ENCODE measurements at places on chromosomes 13 and 19. TPM values are rescaled to one million over a fixed set of nuclear protein-coding genes. Genes with fewer than 3 reads are reported as not detected.

DNA sequence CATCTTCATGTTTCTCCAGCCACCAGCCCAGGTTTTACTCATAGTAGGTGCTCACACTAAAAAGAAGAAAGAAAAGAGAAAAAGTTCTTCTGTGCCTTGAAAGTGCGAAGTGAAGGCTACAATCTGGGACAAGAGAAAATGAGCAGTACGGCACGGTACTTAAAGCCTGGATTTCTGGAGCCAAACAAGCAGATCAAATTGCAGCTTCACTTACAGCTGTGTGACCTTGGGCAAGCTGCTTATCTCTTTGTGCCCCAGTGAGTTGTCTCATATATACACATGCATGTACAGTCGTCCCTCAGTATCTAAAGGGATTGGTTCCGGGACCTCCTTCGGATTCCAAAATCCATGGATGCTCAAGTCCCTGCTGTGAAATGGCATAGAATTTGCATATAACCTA lies 41.8 kb downstream of the GSX1 start:
- DNase-seq, result no peak
- no peaks in the 10 kb centered on the region for H3K36me3 ChIP-seq
- no peak overlapping the region for H3K4me3 ChIP-seq
- no peaks in the 10 kb centered on the region for H3K27me3 ChIP-seq
- H3K27ac ChIP-seq, result no peak overlapping the region

DNA sequence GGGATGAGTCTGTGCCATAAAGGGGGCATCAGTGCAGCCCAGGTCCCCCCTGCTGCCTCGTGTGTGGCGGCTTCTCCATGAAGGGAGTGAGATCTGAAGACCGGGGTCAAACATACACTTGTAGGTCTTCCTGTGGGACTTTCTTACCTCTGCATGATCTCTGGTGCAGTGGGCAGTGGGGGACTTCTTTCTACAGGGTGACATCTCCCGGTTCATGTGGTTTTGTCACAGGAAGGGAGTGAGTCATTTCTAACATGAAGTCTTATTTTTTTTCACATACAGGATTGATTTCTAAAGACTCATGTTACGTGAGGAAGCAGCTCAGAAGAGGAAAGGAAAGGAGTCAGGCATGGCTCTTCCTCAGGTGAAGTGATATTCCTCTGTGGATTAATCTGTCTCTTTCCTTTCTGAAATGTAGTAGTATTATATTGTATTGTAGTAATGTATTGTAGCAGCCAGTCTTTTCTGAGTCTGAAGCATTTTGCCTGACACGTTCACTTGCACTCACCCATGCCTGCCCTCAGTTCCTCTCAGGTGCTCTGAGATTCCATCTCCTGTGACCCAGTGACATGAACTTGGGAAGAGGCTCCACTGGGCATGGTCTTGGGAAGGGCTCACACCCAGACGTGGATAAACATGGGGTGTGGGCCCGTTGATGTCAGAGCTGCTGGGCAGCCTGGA lies 15.7 kb downstream of the ZNF808 start:
- no peak overlapping the region for H3K27ac ChIP-seq
- H3K27me3 ChIP-seq, result no peaks in the 10 kb centered on the region
- H3K4me3 ChIP-seq, result no peak overlapping the region
- DNase-seq, result no peak
- no peaks in the 10 kb centered on the region for H3K36me3 ChIP-seq
- no peaks in the 10 kb centered on the region for H3K4me1 ChIP-seq

The GPR12 gene
- not detected for total RNA-seq

DNA sequence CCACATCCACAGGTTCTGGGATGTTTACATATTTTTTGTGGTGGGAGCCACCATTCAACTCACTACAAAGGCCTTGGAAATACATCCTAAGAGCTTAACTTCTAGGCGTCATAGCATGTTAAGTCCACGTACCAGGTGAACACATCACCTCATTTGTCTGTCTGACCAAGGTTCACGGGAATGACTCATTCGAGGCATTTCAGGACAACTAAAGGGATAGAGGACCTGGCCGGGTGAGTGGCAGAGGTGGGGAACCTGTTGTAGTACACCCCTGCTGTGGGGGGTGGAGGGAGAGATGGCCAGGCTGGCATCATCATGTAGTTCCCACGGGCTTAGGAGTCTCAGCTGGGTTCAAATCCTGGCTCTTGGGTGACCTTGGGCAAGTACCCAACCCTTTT lies 51.5 kb downstream of the BICRA start:
- peak overlapping the region; percentile 94 for H3K27ac ChIP-seq
- no peak for DNase-seq
- peaks cover 2% of the 10 kb centered on the region for H3K4me1 ChIP-seq
- H3K4me3 ChIP-seq, result no peak overlapping the region
- H3K36me3 ChIP-seq, result no peaks in the 10 kb centered on the region

The CCNA1 gene
- not detected for total RNA-seq

GRCh38 chr13:40149611-40150274 lies 494.3 kb downstream of the COG6 start:
- peak overlapping the region; percentile 59 for H3K27ac ChIP-seq
- H3K4me1 ChIP-seq, result no peaks in the 10 kb centered on the region
- H3K4me3 ChIP-seq, result no peak overlapping the region
- no peak for DNase-seq
- no peaks in the 10 kb centered on the region for H3K36me3 ChIP-seq
- no peaks in the 10 kb centered on the region for H3K27me3 ChIP-seq

DNA sequence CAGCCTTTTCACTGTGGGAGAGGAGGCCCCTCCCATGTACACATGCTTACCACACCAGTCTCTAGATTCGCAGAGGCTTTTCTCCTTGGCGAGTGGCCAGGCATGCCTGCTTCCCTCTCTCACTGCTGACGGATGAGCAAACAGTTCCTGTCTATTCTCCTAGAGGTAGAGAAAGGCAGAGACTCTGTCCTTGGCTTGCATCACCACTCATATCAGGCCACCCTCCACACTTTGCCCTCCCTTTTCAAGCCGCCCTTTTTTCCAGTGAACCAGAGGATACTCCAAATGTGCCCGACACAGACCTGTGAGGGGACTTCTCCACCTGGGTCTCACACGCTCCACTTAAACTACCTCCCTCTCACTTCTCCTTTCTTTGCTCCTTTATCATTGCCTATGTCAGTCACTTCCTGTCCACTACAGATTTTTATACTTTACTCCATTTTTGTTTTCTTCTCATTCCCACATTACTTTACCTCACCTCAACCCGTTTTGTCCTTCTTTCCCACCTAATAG lies 284.6 kb downstream of the DNAJC15 start:
- no peaks in the 10 kb centered on the region for H3K27me3 ChIP-seq
- H3K4me3 ChIP-seq, result no peak overlapping the region
- H3K27ac ChIP-seq, result no peak overlapping the region
- no peaks in the 10 kb centered on the region for H3K36me3 ChIP-seq
- DNase-seq, result peak; percentile 78

GRCh38 chr13:95382411-95382810 lies 81.2 kb upstream of the ABCC4 start:
- no peak overlapping the region for H3K27ac ChIP-seq
- H3K4me3 ChIP-seq, result no peak overlapping the region
- DNase-seq, result no peak
- H3K4me1 ChIP-seq, result no peaks in the 10 kb centered on the region
- H3K27me3 ChIP-seq, result no peaks in the 10 kb centered on the region

DNA sequence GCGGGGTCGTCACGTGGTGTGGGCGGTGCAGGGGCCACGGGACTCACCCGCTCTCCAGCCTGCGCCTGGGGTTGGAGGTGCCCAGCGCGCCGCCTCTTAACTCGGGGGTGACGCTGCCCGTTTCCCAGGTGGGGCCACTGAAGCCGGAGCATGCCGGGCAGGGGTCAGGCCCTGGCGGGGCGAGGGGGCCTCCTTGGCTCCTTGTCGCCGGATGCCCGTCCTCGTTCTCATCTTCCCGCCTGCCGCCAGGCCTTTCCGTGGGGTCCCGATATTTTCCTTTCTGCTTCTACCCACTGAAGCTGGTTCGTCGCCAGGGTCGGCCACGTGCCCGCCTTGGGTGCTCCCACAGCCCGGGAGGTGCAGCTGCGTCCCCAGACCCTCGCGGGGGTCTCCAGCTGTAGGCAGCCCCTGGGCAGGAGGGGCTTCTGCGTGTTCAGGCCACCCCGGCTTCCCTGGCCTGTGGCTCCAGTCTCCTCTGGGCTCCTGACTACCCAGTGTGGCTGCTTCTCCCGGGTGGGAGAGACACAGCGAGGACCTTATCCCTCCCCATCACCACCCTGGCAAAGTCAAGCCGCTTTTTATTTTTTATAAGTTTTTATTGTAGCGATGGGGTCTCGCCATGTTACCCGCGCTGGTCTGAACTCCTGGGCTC lies 772 bp downstream of the FAM174C start:
- no peaks in the 10 kb centered on the region for H3K27me3 ChIP-seq
- DNase-seq, result no peak
- H3K4me3 ChIP-seq, result peak overlapping the region; percentile 64
- H3K36me3 ChIP-seq, result no peaks in the 10 kb centered on the region
- peaks cover 45% of the 10 kb centered on the region for H3K4me1 ChIP-seq

DNA sequence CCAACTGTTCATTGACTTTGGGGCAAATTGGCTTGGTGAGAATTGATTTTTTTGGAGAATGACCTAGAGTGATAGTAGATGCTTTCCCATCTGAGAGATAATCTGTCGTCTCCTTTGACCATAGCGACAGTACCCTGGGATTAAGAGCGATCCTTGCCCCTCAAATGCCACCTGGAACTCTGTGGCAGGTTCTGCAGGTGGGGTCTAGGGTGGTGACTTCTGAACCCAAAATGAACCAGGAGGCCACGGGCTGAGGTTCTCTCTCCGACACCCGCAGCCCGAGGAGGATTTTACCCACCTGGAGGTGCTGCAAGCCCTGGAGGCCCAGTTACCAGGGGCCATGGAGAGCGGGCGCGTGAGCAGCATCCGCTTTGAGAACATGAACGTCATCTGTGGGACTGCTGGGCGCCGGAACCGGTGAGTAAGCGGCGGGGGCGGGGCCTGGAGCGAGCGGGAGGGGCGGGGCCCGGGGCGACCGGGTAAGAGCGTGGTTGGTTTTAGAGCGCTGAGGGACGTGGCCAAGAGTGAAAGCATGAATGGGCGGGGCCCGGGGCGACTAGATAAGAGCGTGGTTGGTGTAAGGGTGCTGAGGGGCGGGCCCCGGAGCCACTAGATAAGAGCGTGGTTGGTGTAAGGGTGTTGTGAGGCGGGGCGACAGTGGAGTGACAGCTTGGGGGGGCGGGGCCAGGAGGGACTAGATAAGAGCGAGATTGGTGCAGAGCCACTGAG lies 8.6 kb downstream of the C19orf81 start:
- H3K4me3 ChIP-seq, result no peak overlapping the region
- peaks cover 12% of the 10 kb centered on the region for H3K27me3 ChIP-seq
- H3K36me3 ChIP-seq, result no peaks in the 10 kb centered on the region
- H3K27ac ChIP-seq, result no peak overlapping the region
- no peaks in the 10 kb centered on the region for H3K4me1 ChIP-seq

The ZNF132 gene
- total RNA-seq, result 5.6 TPM

The IL4I1 gene
- total RNA-seq, result not detected

DNA sequence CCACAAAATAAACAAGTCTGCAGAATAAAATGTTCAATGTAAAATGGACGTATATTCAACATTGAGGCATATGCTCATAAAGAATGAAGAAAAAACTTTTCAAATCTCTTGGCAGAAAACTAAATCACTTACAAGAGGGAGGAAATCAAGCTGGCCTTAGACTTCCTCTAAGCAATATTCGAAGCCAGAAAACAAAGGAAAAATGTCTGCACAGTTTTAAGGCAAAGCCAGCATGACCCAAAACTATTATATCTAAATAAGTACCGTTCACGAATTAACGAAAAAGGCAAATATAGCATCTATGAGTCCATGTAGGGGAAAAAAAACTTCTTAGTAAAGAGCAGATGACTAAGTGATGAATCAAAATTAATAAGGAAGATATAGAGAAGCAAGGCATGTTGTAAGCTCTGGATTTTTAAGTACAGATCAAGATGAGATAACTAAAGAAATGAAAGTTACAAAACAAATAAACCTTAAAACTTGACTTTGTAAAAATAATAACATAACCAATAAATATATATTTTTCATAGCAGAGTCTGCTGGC lies 101.3 kb downstream of the KCNRG start:
- no peak overlapping the region for H3K4me3 ChIP-seq
- no peak overlapping the region for H3K27ac ChIP-seq
- H3K4me1 ChIP-seq, result peaks cover 2% of the 10 kb centered on the region

DNA sequence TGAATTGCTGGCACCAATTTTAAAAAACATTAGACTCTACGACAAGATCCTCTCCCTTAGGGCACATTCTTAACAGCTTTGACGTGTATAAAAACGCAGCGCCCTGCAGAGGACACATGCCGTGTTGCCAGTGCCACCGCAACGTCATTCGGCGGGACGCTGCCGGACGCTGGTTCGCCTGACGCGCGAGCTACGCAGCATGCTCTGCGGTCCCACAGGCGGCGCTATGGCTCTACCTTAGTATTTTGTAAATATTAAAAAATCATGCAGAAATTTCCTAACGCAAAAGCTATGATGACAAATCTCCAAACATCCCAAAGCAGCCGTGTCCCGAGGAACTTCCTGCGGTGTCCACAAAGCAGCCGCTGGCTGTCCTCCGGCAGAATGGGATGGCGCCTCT lies 4.2 kb upstream of the ADPRHL1 start:
- DNase-seq, result no peak
- no peak overlapping the region for H3K27ac ChIP-seq
- H3K36me3 ChIP-seq, result peaks cover 57% of the 10 kb centered on the region

- DNase-seq, result no peak
- no peaks in the 10 kb centered on the region for H3K36me3 ChIP-seq
- no peaks in the 10 kb centered on the region for H3K4me1 ChIP-seq
- no peaks in the 10 kb centered on the region for H3K27me3 ChIP-seq
- H3K4me3 ChIP-seq, result no peak overlapping the region
These were observed 82.6 kb downstream of the KATNAL1 start for GRCh38 chr13:30224732-30225131.

DNA sequence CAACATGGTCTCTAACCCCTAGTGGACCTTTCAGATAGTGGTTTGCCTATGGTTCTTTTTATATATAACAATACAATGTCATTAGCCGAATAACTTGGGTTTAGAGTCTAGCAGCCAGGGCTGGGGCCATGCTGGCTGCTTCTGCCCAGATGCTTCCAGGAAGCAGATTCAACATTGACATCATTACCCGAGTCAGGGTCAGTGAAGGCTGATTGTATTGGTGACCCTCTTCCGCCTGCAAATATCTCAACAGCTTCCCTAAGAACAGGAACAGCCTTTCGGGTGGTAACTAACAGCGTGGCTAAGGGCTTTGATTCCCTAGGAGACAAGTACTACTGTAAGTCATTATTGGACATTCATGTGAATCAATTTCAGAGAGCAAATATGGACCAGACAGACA lies 476.4 kb downstream of the UQCRFS1 start:
- no peaks in the 10 kb centered on the region for H3K4me1 ChIP-seq
- H3K27ac ChIP-seq, result no peak overlapping the region
- no peak for DNase-seq

GRCh38 chr13:49112782-49113525 lies 107.2 kb upstream of the MLNR start:
- no peak for DNase-seq
- H3K4me3 ChIP-seq, result no peak overlapping the region
- H3K4me1 ChIP-seq, result no peaks in the 10 kb centered on the region
- H3K36me3 ChIP-seq, result no peaks in the 10 kb centered on the region
- H3K27me3 ChIP-seq, result no peaks in the 10 kb centered on the region

DNA sequence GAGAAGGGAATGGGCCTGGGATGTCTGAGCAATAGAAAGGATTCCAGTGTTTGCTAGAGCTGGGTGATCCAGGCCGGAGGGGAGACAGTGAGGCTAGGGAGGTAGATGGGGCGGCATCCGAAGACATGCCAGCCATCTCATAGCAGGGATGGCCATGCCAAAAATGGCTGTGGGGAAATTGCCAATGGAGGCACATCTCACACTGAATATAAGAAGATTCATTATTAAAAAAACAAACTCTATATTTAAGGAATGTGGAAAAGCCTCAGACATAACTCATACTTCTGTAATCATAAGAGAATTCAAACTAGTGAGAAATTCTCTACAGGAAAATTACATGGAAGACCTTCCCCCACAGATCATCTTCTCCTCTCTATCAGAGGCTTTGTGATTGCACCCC lies 289.2 kb downstream of the FGF9 start:
- H3K27me3 ChIP-seq, result no peaks in the 10 kb centered on the region
- no peak overlapping the region for H3K4me3 ChIP-seq
- no peak overlapping the region for H3K27ac ChIP-seq
- H3K4me1 ChIP-seq, result no peaks in the 10 kb centered on the region
